ENCODE measurements at places on chromosomes 3 and 15.

- no peak for DNase-seq
Measured at GRCh38 chr15:44738340-44738984, 2.1 kb downstream of the TRIM69 start.

- DNase-seq, result no peak
Measured at GRCh38 chr3:135109681-135110080, 314.6 kb downstream of the EPHB1 start.

- no peak for DNase-seq
Measured at GRCh38 chr15:88800738-88801137, 2.5 kb upstream of the ACAN start.

DNA sequence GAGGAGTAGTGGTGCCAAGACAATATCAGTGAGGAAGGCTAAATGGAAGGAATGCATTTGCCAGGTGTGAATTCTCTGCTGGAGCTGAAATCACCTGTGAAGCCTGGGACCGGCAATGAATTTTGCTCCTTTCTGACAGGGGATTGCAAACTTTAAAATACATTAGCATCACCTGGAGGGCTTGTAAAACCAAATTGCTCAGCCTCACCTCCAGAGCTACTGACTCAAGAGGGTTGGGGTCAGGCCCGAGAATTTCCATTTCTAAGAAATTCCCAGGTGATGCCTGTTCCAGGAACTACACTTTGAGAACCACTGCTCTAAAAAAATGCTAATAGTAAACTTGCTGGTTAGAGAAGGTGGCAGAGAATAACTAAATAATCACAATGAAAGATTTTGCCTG lies 445.6 kb upstream of the RBMS3 start:
- DNase-seq, result no peak

GRCh38 chr3:99634881-99635280 lies 3.5 kb upstream of the COL8A1 start:
- no peak for DNase-seq
